ENCODE measurements at places on chromosomes 2 and 18.

GRCh38 chr2:148966438-148966758 is 72.1 kb upstream of the LYPD6B start:
- DNase-seq = no peak

DNA sequence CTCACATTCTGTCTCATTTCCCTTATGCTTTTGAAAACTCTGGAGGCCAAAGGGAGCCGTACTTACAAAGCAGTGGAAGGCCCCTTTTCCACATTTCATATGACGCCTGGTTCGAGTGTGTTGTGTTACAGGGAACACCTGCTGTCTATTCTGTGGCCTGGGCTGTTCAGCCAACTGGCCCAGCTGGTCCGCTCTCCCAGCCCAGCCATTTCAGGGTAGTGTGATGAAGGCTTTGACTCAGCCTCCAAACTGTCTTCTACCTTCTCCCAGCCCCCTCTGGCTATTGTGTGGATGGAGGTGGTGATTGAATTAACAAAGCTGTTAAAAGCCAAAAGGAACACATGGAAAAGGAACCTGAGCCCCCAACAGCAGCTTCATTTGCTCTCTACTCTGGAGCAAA is 233.8 kb downstream of the ICOS start:
- DNase-seq = no peak

GRCh38 chr18:34985963-34986362 is 55.2 kb upstream of the MAPRE2 start:
- no peak for DNase-seq

DNA sequence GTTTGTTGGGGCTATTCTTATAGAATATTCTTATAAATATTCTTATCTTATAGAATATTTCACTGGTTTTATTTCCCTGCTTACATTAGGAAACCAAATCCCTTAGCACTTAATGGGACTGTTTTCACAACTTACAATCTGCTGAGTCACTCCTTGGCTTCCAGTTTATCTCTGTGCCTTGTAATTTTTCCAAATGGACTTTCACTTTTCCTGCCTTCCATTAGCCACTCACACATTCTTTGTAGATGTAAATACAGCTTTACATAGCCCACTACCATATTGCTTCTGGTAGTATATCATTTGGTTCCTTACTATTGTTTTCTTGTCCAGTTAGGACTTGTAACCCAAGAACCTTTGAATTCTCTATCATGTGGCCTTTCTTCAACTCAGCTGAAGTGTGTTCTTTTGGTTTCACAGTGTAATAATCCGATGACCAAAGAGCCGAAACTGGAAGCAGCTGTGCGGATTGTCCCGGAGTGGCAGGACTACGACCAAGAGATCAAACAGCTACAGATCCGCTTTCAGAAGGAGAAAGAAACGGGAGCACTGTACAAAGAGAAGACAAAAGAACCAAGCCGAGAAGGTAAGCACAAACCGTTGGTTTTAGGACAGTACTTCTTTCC is 96.1 kb downstream of the UGGT1 start:
- DNase-seq = no peak

- peak; percentile 92 for DNase-seq
Measured at GRCh38 chr18:63317982-63318888, 1.3 kb downstream of the BCL2 start.

- DNase-seq = no peak
Measured at GRCh38 chr2:10273215-10274175, 29.2 kb upstream of the HPCAL1 start.
